SK-MEL-5 (cell line): ENCODE measurements at places on chromosomes 7 and 10. TPM values are rescaled to one million over a fixed set of nuclear protein-coding genes. Genes with fewer than 3 reads are reported as not detected.
A peak's percentile ranks its signal among the peaks of the same experiment; 100 is the strongest.

GRCh38 chr10:127041552-127041951 is 136.3 kb downstream of the DOCK1 start:
- DNase-seq = no peak

GRCh38 chr7:101557421-101557820 is 71.7 kb downstream of the MYL10 start:
- DNase-seq = no peak

- DNase-seq = no peak
These were observed 14.9 kb upstream of the TES start for GRCh38 chr7:116195451-116195850.

DNA sequence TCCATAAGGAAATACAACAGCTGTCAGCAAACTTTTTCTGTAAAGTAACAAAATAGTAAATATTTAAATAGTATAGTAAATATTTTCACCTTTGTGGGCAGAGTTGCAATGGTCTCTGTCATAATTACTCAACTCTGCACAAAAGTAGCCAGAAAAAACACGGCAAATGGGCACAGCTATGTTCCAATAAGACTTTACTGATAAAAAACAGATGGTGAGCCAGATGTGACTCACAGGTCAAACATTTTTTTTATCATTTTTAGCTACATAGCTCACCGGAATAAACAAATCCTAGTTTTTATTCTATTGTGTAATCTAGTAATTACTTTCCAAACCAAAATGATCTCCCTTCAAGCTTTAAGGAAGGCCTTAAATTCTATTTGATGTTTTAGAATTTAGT is 55.3 kb downstream of the NCAPG2 start:
- no peak for DNase-seq

TSPAN12 gene
- 2.3 and 5.7 TPM in 2 replicates for total RNA-seq

- no peak for DNase-seq
These were observed 65.6 kb downstream of the POM121L12 start for GRCh38 chr7:53101026-53101425.

DNA sequence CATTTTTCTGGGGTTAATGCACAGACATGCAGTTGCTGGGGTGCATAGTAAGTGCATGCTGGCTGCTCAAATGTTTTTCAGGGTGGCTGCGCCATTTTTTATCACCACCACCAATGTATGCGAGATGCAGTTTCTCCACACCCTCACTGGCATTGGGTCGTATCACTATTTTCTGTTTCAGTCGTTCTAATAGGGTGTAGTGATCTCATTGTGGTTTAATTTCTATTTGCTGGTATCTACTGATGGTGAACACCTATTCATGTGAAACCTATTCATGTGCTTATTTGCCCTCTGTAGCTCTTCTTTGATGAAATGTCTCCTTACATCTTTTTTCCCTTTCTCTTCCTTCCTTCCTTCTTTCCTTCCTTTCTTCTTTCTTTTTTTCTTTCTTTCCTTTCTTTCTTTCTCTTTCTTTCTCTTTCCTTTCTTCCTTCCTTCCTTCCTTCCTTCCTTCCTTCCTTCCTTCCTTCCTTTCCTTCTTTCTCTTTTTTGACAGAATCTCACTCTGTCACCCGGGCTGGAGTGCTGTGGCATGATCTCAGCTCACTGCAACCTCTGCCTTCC is 84.3 kb downstream of the ELFN1 start:
- no peak for DNase-seq

- no peak for DNase-seq
These were observed 77.9 kb downstream of the CAMK1D start for GRCh38 chr10:12427276-12427675.

PTPN20 gene
- 5.0 and 5.6 TPM in 2 replicates for total RNA-seq

DNA sequence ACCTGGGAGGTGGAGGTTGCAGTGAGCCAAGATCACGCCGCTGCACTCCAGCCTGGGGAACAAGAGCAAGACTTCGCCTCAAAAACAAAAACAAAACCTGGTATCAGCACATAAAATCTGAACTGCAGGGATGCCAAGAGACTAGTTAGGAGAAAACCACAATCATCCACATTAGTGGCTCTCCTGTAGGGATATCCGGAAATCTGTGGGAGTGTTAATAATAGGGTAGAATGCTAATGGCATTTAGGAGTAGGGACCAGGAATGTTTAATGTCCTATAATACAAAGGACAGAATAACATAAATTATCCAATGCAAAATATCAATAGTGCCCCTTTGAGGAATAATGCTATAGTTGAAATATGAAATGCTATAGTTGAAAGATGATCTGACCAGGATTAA is 24.3 kb downstream of the KIF5B start:
- no peak for DNase-seq

DNA sequence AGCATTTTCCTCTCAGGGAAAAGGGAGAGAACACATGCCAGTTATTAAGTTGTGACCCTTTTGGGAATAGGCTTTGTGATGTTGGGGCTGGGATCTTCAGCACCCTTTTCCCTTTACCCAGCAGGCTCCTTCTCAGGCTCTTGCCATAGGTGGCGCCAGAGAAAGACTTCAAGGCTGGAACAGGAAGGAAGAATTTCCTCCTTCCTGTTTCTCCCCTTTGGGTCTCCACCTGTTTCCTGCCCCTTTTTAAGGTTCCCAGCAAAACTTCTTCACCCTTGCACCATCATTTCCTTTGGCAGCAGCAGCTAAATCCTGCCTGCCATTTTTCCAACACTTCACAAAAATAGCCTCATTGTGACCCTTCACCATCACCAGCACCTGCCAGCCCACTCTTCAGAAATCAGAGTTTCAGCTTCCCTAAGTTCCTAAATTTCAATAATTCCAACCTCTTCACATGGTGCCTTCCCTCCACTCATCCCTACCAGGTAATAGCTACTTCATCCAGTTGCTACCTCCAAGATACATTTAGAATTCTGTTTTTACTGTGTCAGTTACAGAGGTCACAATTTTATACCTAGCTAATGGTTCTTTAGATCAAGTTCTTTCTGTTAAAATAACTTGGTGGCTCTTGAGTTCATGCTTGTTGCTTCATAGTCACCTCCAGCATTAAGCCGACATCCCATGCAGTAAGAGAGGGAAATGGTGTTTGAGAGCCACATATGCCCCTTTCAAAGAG is 22.4 kb upstream of the FOXK1 start:
- DNase-seq = peak; percentile 37

NPSR1 gene
- total RNA-seq = not detected in 2 replicates

GRCh38 chr7:67990003-67990402 is 993.4 kb downstream of the TYW1 start:
- DNase-seq = no peak

GRCh38 chr10:18216482-18216881 is 76.3 kb downstream of the CACNB2 start:
- peak; percentile 32 for DNase-seq

GRCh38 chr10:64286533-64286932 is 765.3 kb downstream of the REEP3 start:
- peak; percentile 26 for DNase-seq

DNA sequence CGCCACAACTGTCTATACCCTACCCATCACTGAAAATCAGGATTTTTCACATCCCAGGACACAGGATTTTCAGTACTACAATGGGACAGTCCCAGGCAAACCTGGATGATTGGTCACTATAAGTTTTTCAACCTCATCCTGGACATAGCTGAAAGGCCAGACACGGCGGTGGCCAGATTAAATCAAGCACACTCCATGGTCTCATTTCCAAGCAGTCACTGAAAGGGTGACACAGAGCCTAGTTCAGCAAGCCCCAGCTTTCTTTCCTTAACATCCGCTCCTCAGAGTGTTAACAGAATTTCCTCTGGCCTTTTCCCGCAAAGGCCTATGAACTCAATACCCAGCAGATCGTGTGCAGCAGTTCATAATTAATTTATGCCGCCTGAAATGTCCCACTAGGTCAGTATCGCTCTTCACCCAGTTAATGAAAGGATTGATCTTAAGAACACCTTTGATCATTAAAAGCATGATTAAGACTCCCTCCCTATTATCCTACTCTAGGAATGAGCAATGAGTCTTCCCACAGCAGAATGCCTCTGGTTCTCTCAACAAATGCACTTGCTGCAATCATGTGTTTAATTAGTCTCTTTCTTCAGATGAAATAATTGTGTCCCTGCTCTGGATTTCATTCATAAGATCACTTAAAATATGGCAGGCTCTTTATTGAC is 104.0 kb upstream of the NANOS1 start:
- no peak for DNase-seq

PROSER2 gene
- total RNA-seq = 4.4 and 5.9 TPM in 2 replicates

PKD1L1 gene
- 0.51 and 0.58 TPM in 2 replicates for total RNA-seq

- peak; percentile 64 for DNase-seq
These were observed 20.3 kb upstream of the TIAL1 start for GRCh38 chr10:119616882-119617570.

AKR1C2 gene
- total RNA-seq = not detected in 2 replicates

DNA sequence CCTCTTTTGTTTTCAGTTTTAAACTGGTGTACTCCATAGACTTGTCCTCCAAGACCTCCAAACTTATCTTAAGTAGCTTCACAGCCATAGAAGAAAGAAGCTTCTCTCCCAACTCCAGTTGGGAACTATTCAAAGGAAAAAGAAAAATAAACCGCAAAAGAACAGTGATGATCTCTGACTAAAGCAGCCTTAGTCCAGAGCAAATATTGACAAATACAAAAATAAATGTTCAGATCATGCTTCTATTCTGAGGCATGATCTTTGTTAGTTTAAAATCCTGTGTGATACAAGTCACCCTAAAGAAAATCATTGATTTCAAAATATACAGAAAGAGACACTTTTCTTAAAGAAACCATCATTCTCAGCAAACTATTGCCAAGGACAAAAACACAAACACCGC is 373.0 kb upstream of the SMIM30 start:
- DNase-seq = no peak

CREB3L2 gene
- total RNA-seq = 12.0 and 14.8 TPM in 2 replicates

DNA sequence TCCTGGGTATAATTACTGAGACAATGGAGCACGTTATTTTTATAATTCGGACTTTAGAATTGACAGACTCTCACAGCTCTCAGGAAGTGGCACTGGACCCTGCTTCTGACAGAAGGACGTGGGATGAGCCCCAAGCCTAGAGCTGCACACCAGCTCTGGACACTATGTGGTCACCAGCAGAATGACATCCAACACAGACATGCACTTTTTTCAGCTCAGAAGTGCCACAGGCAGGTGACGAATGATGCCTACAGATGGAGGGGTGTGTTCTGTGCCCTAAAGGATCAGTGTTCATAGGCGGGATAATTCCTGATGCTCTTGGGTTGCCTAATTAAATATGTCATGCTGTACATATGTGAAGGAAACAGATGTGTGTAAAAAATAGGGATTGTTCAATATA is 87.9 kb downstream of the VIPR2 start:
- DNase-seq = no peak

DNA sequence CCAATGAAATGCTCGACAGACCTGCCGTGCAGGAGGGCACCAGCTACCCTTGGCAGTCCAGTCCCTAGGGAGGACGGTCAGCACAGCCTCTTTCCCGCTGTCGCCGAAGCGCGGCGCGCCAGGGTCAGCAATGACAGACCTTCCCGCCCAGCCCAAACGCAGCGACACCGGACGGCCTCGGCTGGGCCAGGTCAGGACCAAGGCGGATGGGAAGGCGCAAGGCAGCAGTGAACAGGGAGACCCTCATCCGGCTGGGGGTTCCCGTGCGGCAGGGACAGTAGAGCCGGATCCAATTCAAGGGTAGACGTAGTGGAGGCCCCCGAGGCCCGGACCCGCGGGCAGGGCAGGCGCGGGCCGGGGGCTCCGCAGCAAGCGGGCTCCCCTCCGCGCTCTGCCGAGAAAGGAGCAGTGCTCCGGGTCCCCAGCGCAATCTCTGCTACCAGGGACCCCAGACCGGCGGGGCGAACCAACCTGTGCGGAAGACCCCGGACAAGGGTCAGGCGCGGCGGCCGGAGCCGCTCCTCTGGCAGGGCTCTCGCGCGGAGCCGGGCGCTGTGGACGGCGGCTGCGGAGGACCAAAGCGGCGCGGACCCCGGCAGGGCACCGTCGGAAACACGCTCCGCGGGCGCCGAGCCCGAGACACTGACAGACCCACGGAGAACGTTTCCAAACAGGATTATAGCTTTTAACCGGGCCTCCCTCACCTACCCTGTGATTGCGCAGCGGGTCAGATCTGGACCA is at the start of gene SEC31B:
SEC31B (minus strand) TSS at position 551 of the 741 bp plus-strand sequence. CDS start 2,909 bp downstream, outside the sequence.
- DNase-seq = no peak

GRCh38 chr10:121983852-121984251 is 5.1 kb upstream of the TACC2 start:
- no peak for DNase-seq

GRCh38 chr10:51020200-51020599 is 54.1 kb upstream of the PRKG1 start:
- no peak for DNase-seq

STAG3 gene
- 3.4 and 5.7 TPM in 2 replicates for total RNA-seq

- no peak for DNase-seq
These were observed 8.4 kb downstream of the GOLGA7B start for GRCh38 chr10:97858001-97858439.

DNA sequence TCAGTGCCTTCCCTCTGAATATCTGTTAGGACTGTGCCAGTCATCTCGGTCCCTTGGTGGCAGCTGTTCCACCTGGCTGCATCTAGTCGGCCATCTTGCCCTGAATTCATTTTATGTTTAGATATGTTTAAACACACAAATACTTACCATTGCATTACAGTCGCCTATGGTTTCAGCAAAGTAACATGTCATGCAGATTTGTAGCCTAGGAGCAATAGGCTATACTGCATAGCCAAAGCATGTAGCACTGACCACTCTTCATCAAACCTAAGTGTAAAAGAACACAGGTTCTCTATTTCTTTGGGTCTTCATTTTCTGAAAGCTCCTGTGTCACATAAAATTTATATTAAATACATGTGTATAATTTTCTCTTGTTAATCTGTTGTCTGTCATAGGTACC is 118.9 kb upstream of the THSD7A start:
- DNase-seq = no peak

CADPS2 gene
- total RNA-seq = 38.5 and 40.8 TPM in 2 replicates
